Epithelial cell of proximal tubule (primary cell): ENCODE measurements at places on chromosomes 11 and 22. TPM values are rescaled to one million over a fixed set of nuclear protein-coding genes. Genes with fewer than 3 reads are reported as not detected.

- DNase-seq: no peak
Observed at GRCh38 chr11:7826324-7826723, 29.6 kb upstream of the OR5P2 start.

Gene RIC3
- total RNA-seq: 0.92 and 1.6 TPM in 2 replicates

Gene ZFPL1
- 59.0 and 61.1 TPM in 2 replicates for total RNA-seq

- no peak for DNase-seq
Observed at GRCh38 chr11:101775033-101775432, 139.8 kb upstream of the CEP126 start.

Gene CHRNA10
- 0.23 and 0.65 TPM in 2 replicates for total RNA-seq

DNA sequence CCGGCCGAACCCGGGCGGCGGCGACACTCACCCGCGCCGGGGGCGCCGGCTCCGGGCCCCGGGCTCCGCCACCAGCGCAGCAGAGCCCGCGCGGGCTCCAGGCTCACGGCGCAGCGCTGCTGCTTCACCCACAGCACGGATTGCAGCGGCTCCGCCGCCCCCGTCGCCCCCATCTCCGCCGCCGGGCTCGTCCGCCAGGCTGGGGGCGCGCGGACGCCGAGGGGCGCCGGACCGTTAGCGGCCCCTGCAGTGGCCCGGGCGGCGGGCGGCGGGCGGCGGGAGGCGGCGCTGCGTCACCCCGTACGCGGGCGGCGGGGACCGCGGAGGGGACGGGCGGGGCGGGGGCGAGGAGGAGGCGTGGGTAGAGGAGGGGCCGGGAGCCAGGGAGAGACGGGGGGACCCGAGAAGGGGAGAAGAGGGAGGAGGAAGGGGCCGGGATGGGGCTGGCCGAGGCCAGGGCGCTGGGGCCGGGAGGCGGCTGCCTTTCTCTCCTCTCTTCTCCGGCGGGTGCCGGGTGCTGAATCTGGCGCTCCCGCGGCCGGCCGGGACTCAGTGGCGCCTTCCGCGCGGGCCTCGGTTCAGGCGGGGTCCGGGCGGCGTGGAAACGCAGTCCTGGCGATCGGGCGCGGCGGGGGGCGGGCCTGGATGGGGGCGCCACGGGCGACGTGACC is at the start of gene CERK:
Gene CERK (minus strand): TSS at position 277 of the 671 bp plus-strand sequence. CDS start 104 bp downstream, at position 173.
- no peak for DNase-seq

GRCh38 chr11:68137833-68138232 is 16.6 kb upstream of the CHKA start:
- no peak for DNase-seq
